ENCODE measurements at places on chromosomes 6 and 20. TPM values are rescaled to one million over a fixed set of nuclear protein-coding genes. Genes with fewer than 3 reads are reported as not detected.

DNA sequence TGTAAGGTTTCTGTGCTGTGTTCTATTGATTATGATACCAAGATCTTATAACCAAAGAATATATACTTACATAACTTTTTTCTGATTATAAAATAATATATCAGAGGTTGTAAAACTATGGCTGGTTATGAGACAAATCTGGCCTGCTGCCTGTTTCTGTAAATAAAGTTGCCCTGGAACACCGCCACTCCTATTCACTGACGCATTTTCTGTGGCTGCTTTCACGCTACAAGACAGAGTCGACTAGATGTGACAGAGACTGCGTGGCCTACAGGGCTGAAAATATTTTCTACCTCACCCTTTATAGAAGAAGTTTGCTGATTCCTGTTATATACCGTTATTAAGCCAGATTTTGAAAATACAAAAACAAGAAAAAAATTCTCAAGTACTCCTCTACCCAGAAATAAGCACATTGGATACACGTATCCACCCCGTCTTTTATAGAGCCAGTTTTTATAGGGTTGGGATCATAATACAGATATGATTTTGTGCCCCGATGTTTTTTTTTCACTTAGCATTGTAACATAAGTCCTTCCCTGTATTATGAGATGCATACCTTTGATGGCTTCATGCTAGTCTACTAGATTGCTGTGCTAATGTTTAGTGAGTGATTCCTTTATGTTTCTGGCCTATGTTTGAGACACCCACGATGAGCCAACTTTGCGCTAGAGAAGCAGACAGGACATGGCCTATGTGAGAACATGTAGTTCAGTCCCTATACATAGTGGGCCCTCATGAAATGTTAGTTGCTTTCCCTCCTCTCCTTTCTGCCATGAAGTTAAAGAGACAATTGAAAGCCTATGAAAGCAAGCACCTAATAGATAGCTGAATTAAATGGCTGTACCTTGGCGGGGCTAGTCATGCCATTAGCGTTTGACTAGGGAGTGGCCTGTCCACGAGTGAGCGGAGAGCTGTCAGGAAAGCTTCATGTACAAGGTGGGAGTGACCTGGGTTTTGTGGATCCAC lies 98.1 kb upstream of the KCNK16 start:
- peaks cover 40% of the 10 kb centered on the region for H3K4me1 ChIP-seq
- H3K4me3 ChIP-seq, result no peak overlapping the region
- no peak for DNase-seq
- no peak overlapping the region for H3K27ac ChIP-seq
- H3K27me3 ChIP-seq, result no peaks in the 10 kb centered on the region

Gene HLA-DRB1
- total RNA-seq, result not detected

Gene MATN4
- total RNA-seq, result not detected

- no peaks in the 10 kb centered on the region for H3K27me3 ChIP-seq
- no peaks in the 10 kb centered on the region for H3K36me3 ChIP-seq
- peak; percentile 83 for DNase-seq
- H3K4me3 ChIP-seq, result peak overlapping the region; percentile 10
- H3K27ac ChIP-seq, result no peak overlapping the region
Measured at GRCh38 chr6:136669299-136669699, 119.1 kb upstream of the MAP7 start.

Gene CDSN
- total RNA-seq, result not detected

DNA sequence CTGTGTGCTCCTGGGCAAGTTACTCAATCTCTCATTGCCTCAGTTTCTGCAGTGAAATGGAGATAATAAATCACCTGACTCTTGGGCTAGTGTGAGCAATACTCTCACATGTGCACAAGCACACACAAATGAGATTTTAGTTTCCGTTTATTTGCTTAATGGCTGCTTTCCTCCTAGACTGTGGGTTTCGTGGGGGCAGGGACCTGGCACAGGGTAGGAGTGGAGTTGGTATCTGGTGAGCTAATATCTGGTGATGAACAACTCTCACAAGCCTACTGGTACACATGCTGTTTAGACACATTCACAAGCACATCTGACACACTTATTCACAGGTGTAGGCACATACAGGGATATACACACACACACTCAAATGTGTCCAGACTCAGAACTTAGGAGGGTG lies 73.8 kb downstream of the TOX2 start:
- H3K27me3 ChIP-seq, result no peaks in the 10 kb centered on the region
- peaks cover 7% of the 10 kb centered on the region for H3K4me1 ChIP-seq
- H3K36me3 ChIP-seq, result no peaks in the 10 kb centered on the region
- no peak overlapping the region for H3K4me3 ChIP-seq

Measured in GM23248 (cell line).